GM10248 (cell line): ENCODE measurements at places on chromosomes 3 and 15.

GRCh38 chr15:25863111-25863967 is at the start of gene ATP10A:
Gene ATP10A (minus strand): TSS chr15:25863327. CDS start chr15:25863096, 231 bp downstream.
- no peak for DNase-seq

DNA sequence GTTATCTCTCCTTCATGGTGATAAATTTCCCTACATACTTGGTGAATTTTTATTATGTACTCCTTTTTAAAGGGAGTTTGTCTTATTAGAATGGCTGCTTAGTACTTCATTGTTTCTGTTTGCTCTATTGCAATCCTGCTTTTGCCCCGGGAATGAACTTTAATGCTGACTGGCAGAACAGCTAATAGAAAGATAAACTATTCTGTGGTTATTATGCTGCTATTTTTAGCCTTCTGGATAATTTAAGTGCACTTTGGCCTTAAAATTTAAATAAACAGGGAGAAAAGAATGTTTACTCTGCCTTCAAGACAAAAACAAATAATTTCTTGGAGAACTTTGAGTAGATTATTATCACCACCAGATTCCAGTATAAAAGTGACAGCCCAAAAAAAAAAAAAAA is 413.8 kb upstream of the CCDC54 start:
- DNase-seq = no peak

DNA sequence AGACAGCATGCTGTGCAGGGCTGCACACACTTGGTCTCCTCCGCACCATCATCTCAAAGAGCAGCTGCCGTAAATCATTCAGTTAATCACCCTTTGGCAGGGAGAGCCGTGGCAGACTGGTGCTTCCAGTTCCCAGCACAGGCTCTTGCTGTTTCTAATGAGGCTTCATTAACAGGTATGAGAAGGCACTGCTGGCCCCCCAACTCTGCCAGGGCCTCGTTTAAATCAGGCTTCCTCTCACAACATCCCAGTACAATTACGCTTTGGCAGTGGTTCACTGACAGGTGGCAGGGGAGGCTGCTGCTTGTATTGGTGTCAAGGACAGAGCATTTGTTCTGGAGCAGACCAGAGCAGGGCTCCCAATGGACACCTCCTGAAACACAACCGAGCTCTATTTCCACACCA is 77.1 kb downstream of the BFSP2 start:
- DNase-seq = no peak

GRCh38 chr15:92074646-92075045 is 221.1 kb downstream of the SLCO3A1 start:
- no peak for DNase-seq

GRCh38 chr3:151275091-151275490 is 3.3 kb downstream of the P2RY14 start:
- DNase-seq = no peak

DNA sequence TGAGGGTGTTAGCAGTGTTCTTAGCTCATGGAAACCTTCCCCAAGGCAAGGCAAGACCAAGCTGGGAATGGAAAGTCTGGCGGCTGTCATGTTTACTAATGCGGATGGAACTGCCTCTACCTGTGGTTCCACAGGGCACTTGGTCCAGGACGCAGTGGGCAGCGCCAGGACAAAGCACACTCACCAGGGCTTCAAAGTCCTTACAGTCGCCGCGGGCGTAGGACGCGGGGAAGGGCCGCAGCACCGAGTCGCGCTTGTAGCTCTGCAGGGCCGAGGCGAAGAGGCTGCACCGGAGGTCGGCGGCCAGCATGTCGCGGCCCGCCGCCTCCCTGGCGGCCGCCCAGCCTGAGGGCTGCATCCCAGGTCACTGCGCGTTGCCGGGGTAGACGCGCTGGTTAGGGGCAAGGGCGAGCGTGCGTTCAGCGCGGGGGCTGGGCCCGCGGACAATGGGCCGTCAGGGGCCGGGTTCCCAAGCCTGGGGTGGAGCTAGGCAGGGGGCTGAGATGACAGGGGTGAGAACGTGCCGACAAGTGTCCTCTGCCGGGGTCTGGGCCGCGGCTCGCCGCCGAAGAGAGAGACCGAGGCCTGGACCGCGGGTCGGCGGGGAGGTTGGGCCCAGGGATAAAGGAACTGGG is 497 bp downstream of the PARP16 start:
- DNase-seq = peak; percentile 51

GRCh38 chr3:127213381-127213918 is 20.5 kb downstream of the PRR23E start:
- no peak for DNase-seq

DNA sequence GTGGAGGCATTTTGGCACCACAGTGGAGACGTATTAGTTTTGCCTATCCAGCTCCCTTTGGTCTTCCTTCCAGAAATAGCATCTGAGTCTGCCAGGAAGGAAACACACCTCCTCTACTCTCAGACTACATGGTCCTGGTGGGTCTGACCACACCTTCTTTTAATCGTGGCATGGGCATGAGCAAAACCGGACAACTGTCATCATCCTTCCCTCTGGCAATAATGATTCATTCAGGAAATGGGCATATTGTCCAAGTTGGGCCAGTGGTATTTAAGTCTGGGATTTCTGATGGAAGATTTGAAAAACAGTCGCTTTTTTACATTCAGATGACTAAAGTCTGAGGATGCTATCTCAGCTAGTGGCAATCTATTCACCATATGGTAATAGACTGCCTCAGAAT is 601.0 kb upstream of the ADAMTS9 start:
- no peak for DNase-seq

- DNase-seq = peak; percentile 28
These were observed 311.4 kb downstream of the TBC1D5 start for GRCh38 chr3:17431004-17431403.

GRCh38 chr3:61358364-61358763 is 107.1 kb upstream of the FHIT start:
- DNase-seq = peak; percentile 56

DNA sequence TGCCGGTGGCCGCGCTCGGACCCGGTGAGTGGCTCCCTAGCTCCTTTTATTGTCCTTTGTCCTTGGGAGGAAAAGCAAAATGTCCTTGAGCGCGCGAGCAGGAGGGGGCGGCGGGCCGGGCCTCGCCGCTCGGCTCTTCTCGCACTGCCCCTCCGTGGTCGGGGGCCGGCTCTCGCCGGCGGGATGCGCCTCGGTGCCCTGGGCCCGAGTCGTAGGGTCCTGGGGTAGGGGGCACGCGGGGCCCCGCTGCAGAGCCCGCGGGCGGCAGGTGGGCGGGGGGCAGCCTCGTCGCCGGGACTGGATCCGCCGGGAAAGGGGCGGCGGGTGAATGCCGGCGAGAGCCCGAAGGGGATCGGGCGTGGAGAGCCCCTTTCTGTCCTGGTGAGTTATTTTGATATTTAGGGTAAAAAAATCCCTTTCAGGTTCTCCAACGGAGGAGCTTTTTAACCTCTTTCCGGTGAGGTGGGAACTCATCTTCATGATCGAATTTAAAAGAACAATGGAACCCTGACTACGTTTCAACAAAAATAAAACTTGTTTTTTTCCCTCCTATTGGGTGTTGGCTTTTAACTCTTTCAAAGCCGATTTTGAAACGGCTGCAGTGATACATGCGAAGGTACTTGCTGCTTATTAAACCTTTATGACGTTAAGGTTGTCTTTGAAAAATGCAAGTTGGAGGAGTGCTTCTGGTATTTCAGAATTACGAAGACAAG is 16.8 kb upstream of the CHD2 start:
- peak; percentile 24 for DNase-seq

DNA sequence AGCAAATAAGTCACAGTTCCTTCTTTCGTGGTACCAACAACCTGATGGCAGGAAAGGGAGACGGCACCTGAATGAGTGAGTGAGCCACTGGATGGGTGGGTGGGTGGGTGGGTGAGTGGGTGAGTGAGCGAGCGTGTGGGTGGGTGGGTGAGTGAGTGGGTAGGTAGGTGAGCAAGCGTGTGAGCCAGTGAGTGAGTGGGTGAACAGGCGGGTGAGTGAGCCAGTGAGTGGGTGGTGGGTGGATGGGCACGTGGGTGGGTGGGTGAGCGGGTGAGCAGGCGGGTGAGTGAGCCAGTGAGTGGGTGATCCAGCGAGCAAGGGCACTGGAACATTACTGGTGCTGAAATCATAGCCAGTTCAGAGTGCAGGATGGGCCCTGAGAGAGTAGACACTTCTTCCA is 152.8 kb downstream of the MEGF11 start:
- DNase-seq = no peak

- no peak for DNase-seq
These were observed 1.8 kb downstream of the CFAP100 start for GRCh38 chr3:126396536-126396935.

DNA sequence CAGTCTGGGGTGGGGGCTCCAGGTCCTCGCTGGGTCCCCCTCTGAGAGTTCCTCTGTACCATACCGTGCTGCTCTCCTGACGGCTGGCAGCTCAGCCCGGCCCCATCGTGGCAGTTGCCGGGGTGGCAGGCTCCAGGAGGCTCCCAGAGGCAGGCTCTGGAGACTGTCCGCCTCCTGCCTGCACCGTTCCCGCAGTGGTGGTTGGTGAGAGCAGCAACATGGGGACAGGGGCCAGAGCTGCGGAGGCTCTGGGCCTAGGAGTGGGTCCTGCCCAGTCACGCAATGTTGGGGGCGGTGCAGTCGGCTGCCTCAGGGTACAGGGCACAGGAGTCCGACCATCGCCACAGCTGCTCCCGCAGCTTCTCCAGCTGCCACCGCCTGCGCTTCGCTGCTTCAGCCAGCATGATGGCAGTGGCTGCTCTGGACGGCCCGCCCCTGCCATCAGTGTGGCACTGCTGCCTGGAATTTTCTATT is 492.7 kb downstream of the AGBL1 start:
- no peak for DNase-seq

GRCh38 chr3:169246158-169246557 is 417.4 kb downstream of the MECOM start:
- DNase-seq = no peak

DNA sequence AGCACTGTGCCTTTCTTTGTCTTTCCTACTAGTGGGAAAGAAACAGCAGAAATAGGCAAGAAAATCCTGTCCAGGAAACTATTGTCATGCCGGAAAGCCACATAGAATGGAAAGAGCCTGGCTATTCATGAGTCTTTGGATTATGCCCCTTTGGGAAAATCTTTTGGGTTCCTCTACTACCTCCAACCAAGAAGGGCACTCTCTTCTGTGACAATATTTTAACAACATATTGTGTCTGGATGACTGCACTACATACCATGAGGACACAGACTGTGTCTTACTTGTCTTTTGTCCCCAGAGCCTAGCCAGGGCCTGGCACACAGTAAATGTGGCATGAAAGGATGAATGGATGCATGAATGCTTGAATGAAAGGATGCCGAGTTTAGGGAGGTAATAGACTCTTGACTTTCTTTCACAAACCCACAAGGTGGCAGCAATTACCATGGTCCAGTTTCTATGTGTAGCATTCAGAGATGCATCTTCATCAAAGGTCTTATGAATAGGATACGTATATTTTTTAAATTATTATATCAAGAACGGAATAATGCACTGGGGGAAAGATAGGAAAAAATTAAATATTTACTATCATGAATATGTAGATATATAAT is 30.3 kb downstream of the ARL14 start:
- peak; percentile 21 for DNase-seq

GRCh38 chr3:171908731-171909130 is 65.6 kb downstream of the TMEM212 start:
- DNase-seq = no peak

DNA sequence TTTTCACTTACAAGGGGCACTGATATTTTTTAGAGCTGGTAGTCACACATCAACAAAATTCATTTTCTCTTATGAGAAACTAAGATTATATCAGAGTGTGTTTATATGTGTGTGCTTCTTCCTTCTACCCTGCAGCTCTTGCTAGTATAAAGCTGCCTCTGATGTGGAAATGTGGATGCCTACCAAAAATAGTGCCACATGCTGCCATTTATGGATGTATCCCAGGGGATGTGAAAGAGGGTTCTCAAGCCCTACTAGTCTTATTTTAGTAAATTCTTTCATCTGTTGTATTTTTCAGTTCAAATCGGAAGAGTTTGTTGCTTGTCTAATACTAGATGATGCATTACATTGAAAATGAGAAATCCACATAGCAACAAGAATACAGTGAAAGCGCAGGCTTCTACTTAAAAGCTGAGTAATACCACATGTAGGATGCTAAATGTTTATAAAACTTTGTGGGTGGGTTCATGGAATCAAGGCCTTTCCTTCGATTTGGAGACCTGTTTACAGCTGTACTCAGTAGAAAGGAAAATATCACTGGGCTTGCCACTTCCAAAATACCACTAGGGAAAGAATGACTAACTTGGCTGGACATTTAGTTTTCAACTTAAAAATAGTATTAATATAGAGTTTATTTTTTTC is 399.2 kb downstream of the EPHA3 start:
- no peak for DNase-seq

DNA sequence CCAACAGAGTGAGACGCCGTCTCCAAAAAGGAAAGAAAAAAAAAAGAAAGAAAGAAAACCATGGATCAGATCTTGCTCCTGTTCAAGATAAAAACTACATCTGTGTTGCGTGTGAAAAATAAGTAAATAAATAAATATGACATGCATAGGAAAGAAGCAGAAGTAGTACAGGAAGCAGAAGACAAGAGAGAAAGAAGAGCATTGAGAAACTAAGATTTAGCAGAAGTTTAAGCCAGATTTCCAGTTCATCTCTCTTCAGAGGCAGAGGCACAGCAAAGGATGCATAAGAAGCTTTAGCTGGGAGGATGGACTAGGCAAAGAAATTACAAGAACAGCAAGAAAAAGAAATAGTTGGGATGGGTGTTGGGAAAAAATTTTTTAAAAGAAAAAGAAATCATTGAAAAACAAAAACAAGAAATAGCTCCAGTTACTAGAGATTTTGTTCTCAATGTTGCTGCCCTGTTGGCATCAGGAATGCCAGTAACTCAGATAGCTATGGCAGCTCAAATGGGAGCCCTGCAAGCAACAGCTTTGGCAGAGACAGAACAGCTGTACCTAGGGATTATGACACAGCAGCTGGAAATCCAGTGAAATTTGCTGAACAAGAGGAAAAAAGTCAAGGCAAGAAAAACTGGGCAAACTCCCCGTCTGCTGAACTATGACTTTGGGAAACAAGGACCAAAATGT is 17.3 kb downstream of the AP3S2 start:
- DNase-seq = no peak

DNA sequence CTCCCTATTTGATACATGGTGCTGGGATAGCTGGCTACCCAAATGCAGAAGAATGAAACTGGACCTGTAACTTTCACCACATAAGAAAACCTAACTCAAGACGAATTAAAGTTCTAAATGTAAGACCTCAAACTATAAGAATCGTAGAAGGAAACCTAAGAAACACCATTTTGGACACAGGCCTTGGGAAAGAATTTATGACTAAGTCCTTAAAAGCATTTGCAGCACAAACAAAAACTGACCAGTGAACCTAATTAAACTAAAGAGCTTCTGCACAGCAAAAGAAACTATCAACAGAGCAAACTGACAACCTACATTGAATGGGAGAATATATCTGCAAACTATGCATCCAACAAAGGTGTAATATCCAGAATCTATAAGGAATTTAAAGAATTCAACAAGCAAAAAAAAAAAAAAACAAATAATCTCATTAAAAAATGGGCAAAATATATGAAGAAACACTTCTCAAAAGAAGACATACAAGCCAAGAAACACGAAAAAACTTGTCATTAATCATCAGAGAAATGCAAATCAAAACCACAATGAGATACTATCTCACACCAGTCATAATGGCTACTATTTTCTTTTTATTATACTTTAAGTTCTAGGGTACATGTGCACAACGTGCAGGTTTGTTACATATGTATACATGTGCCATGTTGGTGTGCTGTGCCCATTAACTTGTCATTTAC is 37.0 kb downstream of the HDGFL3 start:
- DNase-seq = no peak
